Activated naive CD4-positive, alpha-beta T cell treated with anti-CD3 and anti-CD28 coated beads for 36 hours (primary cell): ENCODE measurements at places on chromosomes 2 and 18. TPM values are rescaled to one million over a fixed set of nuclear protein-coding genes. Genes with fewer than 3 reads are reported as not detected.
A peak's percentile ranks its signal among the peaks of the same experiment; 100 is the strongest.

DNA sequence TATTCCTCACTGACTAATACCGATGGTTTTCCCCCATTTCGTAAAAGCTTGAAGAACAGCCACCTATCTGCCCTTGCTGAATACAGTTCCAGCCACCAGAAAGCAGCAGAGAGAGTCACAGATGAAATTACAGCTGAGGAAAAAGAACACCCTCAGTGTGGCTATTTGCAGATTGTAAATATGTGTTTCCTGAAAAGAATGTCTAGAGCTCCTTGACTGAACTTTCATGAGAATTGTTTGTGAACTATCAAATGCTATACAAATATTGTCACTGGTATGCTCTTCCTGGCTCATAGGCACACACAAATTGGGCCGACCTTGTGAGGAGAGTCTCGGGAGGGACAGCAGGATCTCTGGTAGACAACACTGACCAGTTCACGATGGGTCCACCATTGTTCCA, 58.1 kb upstream of the TTC39C start:
- H3K4me1 ChIP-seq: no peaks in the 10 kb centered on the region
- H3K36me3 ChIP-seq: no peaks in the 10 kb centered on the region
- no peak overlapping the region for H3K4me3 ChIP-seq
- H3K27me3 ChIP-seq: no peaks in the 10 kb centered on the region
- DNase-seq: no peak
- H3K27ac ChIP-seq: no peak overlapping the region

DNA sequence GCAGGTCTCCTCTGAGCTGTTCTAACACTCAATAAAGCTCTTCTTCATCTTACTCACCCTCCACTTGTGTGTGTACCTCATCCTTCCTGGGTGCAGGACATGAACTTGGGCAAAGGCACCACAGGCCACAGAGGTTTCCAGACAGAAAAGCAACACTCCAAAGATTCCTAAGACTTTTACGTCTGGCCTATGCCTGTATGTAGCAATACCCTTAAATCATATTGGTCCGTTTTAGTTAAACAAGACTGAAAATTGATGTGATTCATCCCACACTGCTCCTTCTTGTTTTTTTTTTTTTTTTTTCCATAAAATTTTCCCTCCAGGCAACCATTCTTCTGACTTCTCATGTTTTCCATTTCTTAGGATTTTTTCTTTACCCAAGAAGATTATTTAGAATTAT, 404.3 kb downstream of the PID1 start:
- no peaks in the 10 kb centered on the region for H3K36me3 ChIP-seq
- no peak for DNase-seq
- no peaks in the 10 kb centered on the region for H3K27me3 ChIP-seq
- H3K4me3 ChIP-seq: no peak overlapping the region

GRCh38 chr2:150449856-150450255, 37.6 kb downstream of the RND3 start:
- no peaks in the 10 kb centered on the region for H3K36me3 ChIP-seq
- H3K4me3 ChIP-seq: no peak overlapping the region
- DNase-seq: no peak
- peaks cover 2% of the 10 kb centered on the region for H3K27me3 ChIP-seq

DNA sequence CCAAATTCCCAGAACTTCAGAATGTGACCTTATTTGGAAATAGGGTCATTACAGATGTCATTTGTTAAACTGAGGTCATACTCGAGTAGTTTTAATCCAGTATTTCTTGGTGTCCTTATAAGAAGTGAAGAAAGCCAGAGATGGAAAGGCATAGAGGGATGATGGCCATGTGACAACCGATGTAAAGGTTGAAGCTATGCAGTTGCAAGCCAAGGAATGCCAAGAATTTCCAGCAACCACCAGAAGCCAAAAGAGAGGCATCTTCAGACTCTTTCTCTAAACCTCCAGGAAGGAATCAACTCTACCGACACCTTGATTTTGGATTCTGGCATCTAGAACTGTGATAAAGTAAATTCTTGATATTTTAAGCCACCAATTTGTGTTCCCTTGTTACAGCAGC, 242.2 kb downstream of the CDH20 start:
- H3K4me3 ChIP-seq: no peak overlapping the region
- no peak overlapping the region for H3K27ac ChIP-seq
- H3K27me3 ChIP-seq: peaks cover 37% of the 10 kb centered on the region
- H3K4me1 ChIP-seq: no peaks in the 10 kb centered on the region
- no peaks in the 10 kb centered on the region for H3K36me3 ChIP-seq

Gene KIF1A
- total RNA-seq: 8.4 TPM

Gene FEV
- not detected for total RNA-seq

Gene SETBP1
- total RNA-seq: 1.4 TPM

GRCh38 chr2:190352668-190353536, 9.5 kb downstream of the INPP1 start:
- no peaks in the 10 kb centered on the region for H3K27me3 ChIP-seq
- no peak overlapping the region for H3K27ac ChIP-seq
- no peaks in the 10 kb centered on the region for H3K36me3 ChIP-seq

- peaks cover 4% of the 10 kb centered on the region for H3K27me3 ChIP-seq
- no peaks in the 10 kb centered on the region for H3K4me1 ChIP-seq
- H3K36me3 ChIP-seq: no peaks in the 10 kb centered on the region
- no peak overlapping the region for H3K4me3 ChIP-seq
- DNase-seq: no peak
Measured at GRCh38 chr2:236857781-236858180, 227.9 kb upstream of the COPS8 start.

GRCh38 chr18:67241299-67241698, 275.2 kb downstream of the DSEL start:
- no peak overlapping the region for H3K27ac ChIP-seq
- no peak overlapping the region for H3K4me3 ChIP-seq
- peaks cover 38% of the 10 kb centered on the region for H3K4me1 ChIP-seq
- no peak for DNase-seq

- peaks cover 32% of the 10 kb centered on the region for H3K27me3 ChIP-seq
- no peaks in the 10 kb centered on the region for H3K36me3 ChIP-seq
Measured at GRCh38 chr18:57212678-57213077, 65.8 kb downstream of the BOD1L2 start.

DNA sequence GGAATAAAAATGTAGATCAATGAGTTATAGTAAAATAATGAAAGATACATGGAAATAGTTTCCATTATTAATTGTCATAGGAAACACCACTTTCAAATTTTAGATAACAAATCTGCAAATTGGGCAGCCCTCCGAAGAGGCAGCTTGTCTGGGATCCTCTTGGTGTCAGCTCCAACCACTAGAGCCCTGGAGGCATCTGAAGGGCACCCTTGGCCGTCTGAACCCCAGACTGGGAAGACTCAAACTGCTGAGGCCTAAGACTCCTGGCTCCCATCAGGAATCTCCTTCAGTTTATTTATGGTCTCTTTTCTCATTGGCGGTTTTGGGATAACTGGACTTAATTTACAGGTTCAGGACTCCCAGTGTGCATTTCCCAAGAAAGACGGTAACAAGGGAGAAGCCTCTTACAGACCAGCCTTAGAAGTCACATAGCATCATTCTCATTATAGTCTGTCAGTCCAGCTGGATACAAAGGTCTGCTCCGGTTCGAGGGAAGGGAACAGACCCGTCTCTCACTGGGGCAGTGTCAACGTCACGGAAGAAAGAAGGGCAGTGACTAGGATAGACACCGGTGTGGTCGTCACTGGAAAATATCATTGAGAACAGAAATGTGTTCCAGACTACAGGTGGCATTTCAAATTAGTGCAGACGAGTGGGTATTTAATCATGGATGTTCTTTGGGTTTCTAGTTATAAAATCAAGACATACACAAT, 390.7 kb upstream of the NETO1 start:
- H3K36me3 ChIP-seq: no peaks in the 10 kb centered on the region
- no peaks in the 10 kb centered on the region for H3K27me3 ChIP-seq
- no peak overlapping the region for H3K4me3 ChIP-seq
- H3K27ac ChIP-seq: no peak overlapping the region
- H3K4me1 ChIP-seq: no peaks in the 10 kb centered on the region

Gene RETREG2
- 44.0 TPM for total RNA-seq

Gene LINC00305
- total RNA-seq: not detected

DNA sequence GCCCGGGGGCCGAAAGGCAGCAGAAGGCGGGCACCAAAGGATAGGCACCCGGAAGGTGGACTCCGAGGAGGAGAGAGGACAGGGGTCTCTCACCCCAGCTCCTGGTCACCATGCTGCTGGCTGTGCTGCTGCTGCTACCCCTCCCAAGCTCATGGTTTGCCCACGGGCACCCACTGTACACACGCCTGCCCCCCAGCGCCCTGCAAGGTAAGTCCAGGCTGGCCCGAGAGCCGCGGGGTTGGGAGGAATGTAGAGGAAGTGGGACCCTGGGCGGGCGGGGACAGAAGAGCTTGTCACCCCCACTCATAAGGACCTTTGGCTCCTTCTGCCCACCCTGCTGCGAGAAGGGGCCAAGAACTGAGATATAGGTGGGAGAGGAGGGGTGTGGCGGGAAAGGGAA, 301 bp downstream of the PRSS56 start:
- H3K36me3 ChIP-seq: no peaks in the 10 kb centered on the region
- H3K4me1 ChIP-seq: peaks cover 13% of the 10 kb centered on the region
- no peak for DNase-seq
- peaks cover 29% of the 10 kb centered on the region for H3K27me3 ChIP-seq

GRCh38 chr18:79872527-79873444, 75.0 kb downstream of the KCNG2 start:
- no peaks in the 10 kb centered on the region for H3K4me1 ChIP-seq
- H3K4me3 ChIP-seq: no peak overlapping the region
- DNase-seq: no peak
- no peaks in the 10 kb centered on the region for H3K27me3 ChIP-seq

Gene SLC23A3
- 0.95 TPM for total RNA-seq

DNA sequence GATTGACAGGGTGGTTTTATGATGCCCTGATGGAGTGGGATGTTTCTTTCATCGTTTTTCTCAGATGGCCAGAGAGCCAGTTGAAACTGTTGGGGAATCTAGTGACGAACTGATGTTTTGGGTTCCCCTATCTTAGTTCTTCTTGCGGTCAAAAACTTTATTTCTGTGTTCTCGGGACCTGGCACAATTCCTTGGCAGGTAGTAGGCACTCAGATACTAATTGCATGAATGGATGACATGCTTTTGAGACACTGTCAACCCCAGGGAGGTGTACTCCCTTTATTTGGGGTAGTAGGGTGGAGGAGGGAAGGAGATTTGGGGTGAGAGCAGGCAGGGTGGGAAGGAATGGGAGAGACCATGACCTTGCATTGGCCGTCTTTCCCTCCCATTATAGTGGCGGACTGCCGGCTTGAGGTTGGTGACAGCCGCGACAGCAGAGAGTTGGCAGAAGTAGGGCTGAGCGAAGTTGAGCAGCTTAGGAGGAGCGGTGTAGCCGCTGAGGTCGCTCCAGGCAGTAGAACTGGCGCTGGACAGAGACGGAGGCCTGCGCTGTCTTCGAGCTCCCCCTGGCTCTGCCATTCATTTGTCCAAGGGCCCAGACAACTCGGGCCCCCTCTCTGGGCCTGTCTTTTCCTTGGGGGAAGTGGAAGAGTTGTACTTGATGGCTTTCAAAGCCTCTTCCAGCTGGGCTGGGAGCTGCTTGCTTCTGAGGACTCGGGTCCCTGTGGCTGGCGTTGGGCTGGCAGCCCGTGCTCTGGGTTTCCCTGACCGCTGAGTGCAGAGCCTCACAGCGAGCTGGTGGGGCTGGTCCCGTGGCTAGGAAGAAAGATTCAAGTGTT, 2.6 kb downstream of the TET3 start:
- DNase-seq: peak; percentile 78
- peaks cover 51% of the 10 kb centered on the region for H3K36me3 ChIP-seq
- peaks cover 55% of the 10 kb centered on the region for H3K4me1 ChIP-seq
- H3K4me3 ChIP-seq: peak overlapping the region; percentile 80
- no peaks in the 10 kb centered on the region for H3K27me3 ChIP-seq

- DNase-seq: no peak
- no peaks in the 10 kb centered on the region for H3K36me3 ChIP-seq
- H3K27ac ChIP-seq: no peak overlapping the region
- H3K4me3 ChIP-seq: no peak overlapping the region
- H3K4me1 ChIP-seq: peaks cover 6% of the 10 kb centered on the region
Measured at GRCh38 chr2:88011011-88011410, 5.3 kb downstream of the RNU2-63P start.

- H3K4me1 ChIP-seq: no peaks in the 10 kb centered on the region
- no peaks in the 10 kb centered on the region for H3K27me3 ChIP-seq
- H3K27ac ChIP-seq: no peak overlapping the region
- no peak for DNase-seq
Measured at GRCh38 chr18:44497311-44497710, 183.4 kb upstream of the SETBP1 start.

GRCh38 chr18:25726298-25726697, 364.1 kb downstream of the SS18 start:
- H3K36me3 ChIP-seq: no peaks in the 10 kb centered on the region
- H3K27me3 ChIP-seq: peaks cover 26% of the 10 kb centered on the region
- no peak for DNase-seq
- no peak overlapping the region for H3K27ac ChIP-seq

GRCh38 chr2:8857709-8858108, 20.3 kb upstream of the KIDINS220 start:
- H3K27me3 ChIP-seq: peaks cover 1% of the 10 kb centered on the region
- DNase-seq: no peak
- H3K36me3 ChIP-seq: no peaks in the 10 kb centered on the region
- H3K4me1 ChIP-seq: no peaks in the 10 kb centered on the region
- no peak overlapping the region for H3K4me3 ChIP-seq

DNA sequence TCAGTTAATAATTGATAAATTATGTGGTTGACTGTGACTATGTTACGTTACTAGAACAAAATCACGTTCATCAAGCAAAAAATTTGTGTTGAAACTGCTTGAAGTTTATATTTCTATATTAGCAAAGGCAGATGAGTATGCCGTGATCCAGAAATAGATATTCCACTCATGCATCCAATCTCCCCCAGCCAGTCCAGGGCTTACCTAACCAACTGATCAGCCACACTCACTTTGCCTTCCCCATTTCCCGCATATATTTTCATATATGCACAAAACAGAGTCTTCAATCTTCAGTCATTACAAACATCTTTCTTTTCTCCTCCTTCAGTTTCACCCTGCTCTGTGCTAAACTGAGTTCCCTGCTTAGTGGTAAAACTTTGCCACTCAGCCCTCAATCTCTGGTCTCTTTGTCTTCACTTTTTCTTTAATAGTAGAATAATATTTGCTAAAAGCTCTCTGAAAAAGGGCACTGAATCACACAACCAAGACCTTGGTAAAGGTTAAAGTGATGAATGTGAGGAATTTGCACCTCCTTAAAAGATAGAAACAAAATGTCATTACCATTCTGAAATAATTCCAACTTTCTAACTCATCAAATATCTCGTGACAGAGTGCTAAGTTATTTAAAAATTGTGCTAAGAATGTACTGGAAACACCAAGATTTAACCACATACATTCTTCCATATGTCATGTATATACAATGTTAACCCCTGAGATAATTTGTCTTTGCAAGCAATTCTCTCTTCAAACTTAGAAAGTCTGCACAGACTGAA, 893.2 kb upstream of the CRIM1 start:
- no peaks in the 10 kb centered on the region for H3K27me3 ChIP-seq
- H3K4me3 ChIP-seq: no peak overlapping the region

- H3K27ac ChIP-seq: no peak overlapping the region
- H3K4me3 ChIP-seq: no peak overlapping the region
- H3K36me3 ChIP-seq: no peaks in the 10 kb centered on the region
- H3K4me1 ChIP-seq: peaks cover 2% of the 10 kb centered on the region
- peaks cover 14% of the 10 kb centered on the region for H3K27me3 ChIP-seq
Measured at GRCh38 chr18:10135302-10135926, 221.6 kb downstream of the VAPA start.
